ENCODE measurements at places on chromosomes 16 and 17.

GRCh38 chr16:17970816-17971331 is 365.7 kb downstream of the NPIPA8 start:
- no peak for DNase-seq

DNA sequence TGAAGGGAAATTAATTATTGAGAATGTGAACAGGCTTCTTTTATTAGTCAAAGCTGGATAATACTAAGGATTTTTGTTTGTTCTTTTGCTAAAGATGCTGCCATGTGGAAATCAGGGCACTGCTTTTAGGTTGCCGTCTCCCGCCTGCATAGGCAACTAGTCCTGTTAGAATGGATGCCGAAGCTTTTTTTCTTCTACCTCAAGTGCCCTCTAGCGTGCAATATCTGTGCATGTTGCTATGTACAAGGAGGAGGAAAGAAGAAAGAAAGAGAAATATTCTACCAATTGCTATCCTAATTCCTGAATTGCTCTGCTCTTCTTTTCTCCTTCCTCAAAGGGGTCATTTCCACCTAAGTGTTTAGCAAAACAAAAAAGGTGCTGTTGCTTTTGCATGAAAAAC is 5.2 kb upstream of the CDH8 start:
- DNase-seq: peak; percentile 12

GRCh38 chr17:8159032-8159400 is 3.7 kb downstream of the VAMP2 start:
- DNase-seq: no peak

GRCh38 chr17:58310511-58311428 is 17.8 kb downstream of the TSPOAP1 start:
- no peak for DNase-seq

- DNase-seq: no peak
Observed at GRCh38 chr17:83076938-83077337, 2.5 kb upstream of the METRNL start.

GRCh38 chr17:43940630-43941029 is 1.6 kb downstream of the PPY start:
- DNase-seq: peak; percentile 15

GRCh38 chr16:86353948-86354347 is 156.4 kb upstream of the FOXF1 start:
- DNase-seq: no peak
